Aorta (tissue), 5 donors: ENCODE measurements at places on chromosomes 6 and 20. TPM values are rescaled to one million over a fixed set of nuclear protein-coding genes. Genes with fewer than 3 reads are reported as not detected.

The PPP1R16B gene
- 0.97 TPM for polyA plus RNA-seq

The CLVS2 gene
- not detected for polyA plus RNA-seq

The CD2AP gene
- polyA plus RNA-seq = 6.8 TPM

The CAGE1 gene
- polyA plus RNA-seq = not detected

The TRIM15 gene
- polyA plus RNA-seq = 1.6 TPM

The ENPP1 gene
- 1.3 TPM for polyA plus RNA-seq

The ADGRF5 gene
- polyA plus RNA-seq = 0.50 TPM

The HDGFL1 gene
- not detected for polyA plus RNA-seq

The TINAG gene
- not detected for polyA plus RNA-seq

The OR2H2 gene
- polyA plus RNA-seq = not detected

GRCh38 chr6:45378334-45378926, 696 bp upstream of the SUPT3H start:
- DNase-seq = peak; percentile 80
- no peaks in the 10 kb centered on the region for H3K4me1 ChIP-seq
- peak overlapping the region; percentile 94 for H3K4me3 ChIP-seq
- peak overlapping the region; percentile 81 for H3K27ac ChIP-seq
- H3K36me3 ChIP-seq = no peaks in the 10 kb centered on the region

DNA sequence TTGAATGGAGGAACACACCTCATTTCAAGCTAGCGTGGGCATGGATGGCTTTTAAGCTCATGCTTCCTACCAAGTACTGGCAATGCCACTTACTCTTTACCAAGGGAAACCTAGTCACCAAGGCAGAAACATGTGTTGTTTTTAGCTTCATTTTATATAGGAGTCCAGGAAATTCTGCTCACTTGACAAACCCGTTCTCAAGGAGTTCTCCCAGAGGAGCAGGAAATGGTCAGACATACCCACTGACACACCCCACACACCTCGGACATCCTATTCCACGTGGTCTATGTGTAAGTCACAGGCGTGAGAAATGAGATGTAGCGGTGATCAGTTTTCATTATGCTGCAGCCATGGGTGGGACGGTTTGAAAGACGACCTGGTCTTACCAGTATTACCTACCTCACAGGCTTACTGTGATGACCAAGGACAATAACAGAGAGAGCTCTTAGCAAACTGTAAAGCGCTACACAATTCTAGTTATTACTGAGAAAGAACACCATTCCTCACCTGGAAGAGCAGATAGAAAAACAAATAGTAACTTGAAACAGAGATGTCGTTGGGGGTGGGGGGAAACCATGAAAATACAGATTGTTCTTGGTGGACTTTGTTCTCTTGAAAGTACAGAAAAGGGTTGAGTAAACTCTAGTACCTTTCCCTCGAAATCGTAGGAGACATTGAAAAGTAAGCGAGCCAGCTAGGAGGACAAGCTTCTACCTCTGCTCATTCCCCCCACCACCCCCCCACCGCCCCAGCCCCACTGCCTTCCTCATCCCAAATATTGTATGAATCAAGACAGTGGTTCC, 1.7 kb downstream of the CNKSR3 start:
- DNase-seq = no peak
- H3K27me3 ChIP-seq = no peaks in the 10 kb centered on the region
- no peaks in the 10 kb centered on the region for H3K4me1 ChIP-seq
- H3K27ac ChIP-seq = peak overlapping the region; percentile 73
- H3K36me3 ChIP-seq = no peaks in the 10 kb centered on the region

- no peak overlapping the region for H3K27ac ChIP-seq
- H3K4me3 ChIP-seq = no peak overlapping the region
- no peaks in the 10 kb centered on the region for H3K4me1 ChIP-seq
- H3K27me3 ChIP-seq = no peaks in the 10 kb centered on the region
- DNase-seq = no peak
These were observed 26.9 kb downstream of the FAM50B start for GRCh38 chr6:3876101-3876500.

DNA sequence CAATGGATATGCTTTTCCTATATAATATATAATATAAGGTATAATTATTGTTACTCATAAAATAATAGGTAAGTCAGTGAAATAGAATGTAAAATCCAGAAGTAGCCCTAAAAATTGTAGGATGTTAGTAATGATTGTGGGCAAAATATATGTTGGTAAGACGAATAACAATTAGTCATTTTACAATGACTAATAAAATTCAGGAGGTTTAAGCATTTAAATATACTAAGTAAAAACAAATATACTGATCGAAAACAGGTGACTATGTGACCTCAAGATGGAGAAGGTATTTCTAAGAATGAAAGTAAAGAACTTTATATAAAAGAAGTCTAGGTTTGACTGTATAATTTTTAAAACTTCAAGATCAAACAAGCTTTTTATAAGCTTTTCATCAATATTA, 28.9 kb downstream of the FUCA2 start:
- H3K27ac ChIP-seq = no peak overlapping the region
- H3K27me3 ChIP-seq = no peaks in the 10 kb centered on the region
- peaks cover 4% of the 10 kb centered on the region for H3K36me3 ChIP-seq
- H3K4me3 ChIP-seq = no peak overlapping the region
- no peaks in the 10 kb centered on the region for H3K4me1 ChIP-seq
- no peak for DNase-seq

DNA sequence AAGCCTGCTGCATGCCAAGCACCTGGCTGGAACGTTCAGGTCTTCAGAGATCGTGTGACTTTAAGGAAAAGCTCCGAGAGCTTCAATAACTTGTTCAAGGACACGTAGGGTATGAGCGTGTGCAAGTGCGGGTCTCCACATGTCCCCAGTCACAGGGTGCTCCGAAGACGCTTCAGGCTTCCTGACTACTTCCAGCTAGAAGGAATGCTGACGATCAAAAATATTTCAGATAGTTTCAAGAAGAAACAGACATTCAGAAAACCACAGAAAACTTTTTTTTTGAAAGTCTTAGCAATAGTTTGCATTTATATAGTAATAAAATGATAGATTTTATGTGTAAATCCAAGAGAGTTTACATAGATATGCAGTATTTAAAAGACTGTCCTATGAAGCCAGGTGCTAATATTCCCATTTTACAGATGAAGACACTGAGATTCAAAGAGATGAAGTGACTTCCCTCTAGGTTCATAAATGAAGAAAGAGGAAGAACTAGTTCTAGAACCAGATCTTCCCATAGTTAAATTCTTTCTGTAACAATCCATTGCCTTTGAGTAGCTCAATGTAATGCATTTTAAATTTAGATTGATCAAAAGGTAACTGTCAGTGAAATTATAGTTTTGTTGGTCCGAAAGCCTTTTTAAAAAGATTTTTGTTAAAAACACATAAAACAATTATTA, 247.6 kb downstream of the MYLK4 start:
- peaks cover 4% of the 10 kb centered on the region for H3K4me1 ChIP-seq
- H3K27me3 ChIP-seq = no peaks in the 10 kb centered on the region
- no peak overlapping the region for H3K27ac ChIP-seq
- DNase-seq = no peak
- no peak overlapping the region for H3K4me3 ChIP-seq
- H3K36me3 ChIP-seq = no peaks in the 10 kb centered on the region

- no peaks in the 10 kb centered on the region for H3K36me3 ChIP-seq
- H3K27ac ChIP-seq = peak overlapping the region; percentile 7
- H3K4me3 ChIP-seq = no peak overlapping the region
- H3K4me1 ChIP-seq = no peaks in the 10 kb centered on the region
- no peak for DNase-seq
These were observed 616.5 kb upstream of the CITED2 start for GRCh38 chr6:139990856-139991465.

- H3K4me3 ChIP-seq = no peak overlapping the region
- H3K36me3 ChIP-seq = no peaks in the 10 kb centered on the region
- H3K27ac ChIP-seq = no peak overlapping the region
- H3K27me3 ChIP-seq = no peaks in the 10 kb centered on the region
- H3K4me1 ChIP-seq = no peaks in the 10 kb centered on the region
These were observed 601.0 kb downstream of the GRIK2 start for GRCh38 chr6:101994521-101994920.

DNA sequence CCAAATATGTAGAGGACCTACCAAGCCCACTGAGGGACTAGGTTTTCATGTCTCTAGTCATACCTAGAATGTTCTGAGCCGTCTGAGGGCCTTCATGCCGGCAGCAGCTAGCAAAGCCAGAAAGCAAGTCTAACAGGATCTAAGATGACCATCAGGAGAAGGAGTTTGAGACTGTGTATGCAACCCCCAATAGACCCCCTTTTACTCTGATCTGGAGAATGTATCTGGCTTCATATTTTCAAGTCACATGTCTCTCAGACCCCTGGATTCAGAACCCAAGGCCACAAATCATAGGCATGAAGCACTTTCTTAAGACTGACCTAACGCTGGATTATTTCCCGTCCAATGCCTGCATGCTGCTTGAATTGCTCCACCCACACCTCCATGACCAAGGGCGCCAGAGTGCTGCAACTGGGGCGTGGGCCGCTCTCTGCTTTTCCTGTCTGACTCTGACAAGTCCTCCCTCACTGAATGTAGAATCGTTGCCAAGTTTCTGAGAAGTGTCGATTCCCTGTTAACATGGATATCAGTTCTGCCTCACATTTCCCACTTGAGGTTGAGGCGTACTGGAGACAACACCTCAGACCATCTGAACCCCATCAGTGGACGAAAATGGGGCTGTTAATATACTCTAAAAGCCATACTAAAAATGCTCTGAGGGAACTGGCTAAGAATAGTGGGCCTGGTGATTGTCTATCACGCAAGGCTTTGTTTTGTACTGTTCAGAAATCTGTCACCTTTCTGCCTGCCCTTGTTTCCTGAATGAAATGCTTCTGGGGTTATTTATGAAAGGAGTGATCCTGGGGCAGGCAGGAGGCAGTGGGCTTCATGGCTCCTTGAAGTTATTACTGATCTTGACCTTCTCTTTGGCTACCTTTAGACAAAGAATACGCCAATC, 23.9 kb upstream of the ASXL1 start:
- H3K4me3 ChIP-seq = no peak overlapping the region
- no peaks in the 10 kb centered on the region for H3K4me1 ChIP-seq
- H3K27me3 ChIP-seq = no peaks in the 10 kb centered on the region

- no peak for DNase-seq
- no peaks in the 10 kb centered on the region for H3K27me3 ChIP-seq
- peaks cover 5% of the 10 kb centered on the region for H3K36me3 ChIP-seq
- no peaks in the 10 kb centered on the region for H3K4me1 ChIP-seq
These were observed 6.6 kb downstream of the APOBEC2 start for GRCh38 chr6:41059556-41059955.

- no peak overlapping the region for H3K4me3 ChIP-seq
- H3K27me3 ChIP-seq = no peaks in the 10 kb centered on the region
- DNase-seq = no peak
- H3K36me3 ChIP-seq = no peaks in the 10 kb centered on the region
- H3K27ac ChIP-seq = no peak overlapping the region
- H3K4me1 ChIP-seq = no peaks in the 10 kb centered on the region
These were observed 89.5 kb downstream of the JARID2 start for GRCh38 chr6:15335385-15335784.

DNA sequence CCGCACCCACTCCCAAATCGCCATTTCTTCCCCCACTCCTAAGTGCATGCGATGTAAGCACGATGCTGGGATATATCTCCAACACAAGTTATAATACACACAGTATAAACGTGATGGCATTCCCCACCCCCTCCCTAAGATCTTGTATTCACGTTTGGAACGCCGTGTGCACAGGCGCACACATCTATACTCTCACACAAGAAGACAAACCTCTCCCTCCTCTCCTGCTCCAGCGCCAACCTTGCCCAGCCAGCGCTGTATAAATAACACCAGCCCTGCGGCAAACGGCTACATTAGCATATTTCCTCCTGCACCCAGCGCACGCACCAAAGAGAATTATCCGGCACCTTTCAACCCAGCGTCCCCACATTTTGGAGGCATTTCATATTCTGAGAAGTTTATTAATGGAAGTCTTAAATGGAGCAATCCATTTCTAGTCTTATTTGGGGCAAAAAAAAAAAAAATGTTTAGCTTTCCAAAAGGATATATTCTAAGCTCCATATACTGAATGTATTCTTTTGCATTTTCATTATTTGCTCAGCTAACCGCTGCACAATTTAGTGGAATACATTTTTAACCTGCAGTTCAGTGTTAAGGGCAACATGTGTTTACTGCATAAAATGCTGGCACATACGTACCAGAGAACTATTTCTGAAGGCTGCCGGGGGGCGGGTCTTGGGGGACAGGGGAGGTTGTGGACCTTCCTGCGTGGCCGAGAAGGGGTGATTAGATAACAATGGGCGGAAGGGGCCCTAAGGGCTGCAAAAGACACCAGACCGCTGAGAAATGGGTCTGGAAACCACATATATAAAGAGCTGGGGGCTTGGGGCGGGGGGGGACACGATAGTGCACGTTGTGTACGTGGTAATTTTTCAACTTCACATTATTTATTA, 1.1 kb upstream of the SLC22A23 start:
- H3K27me3 ChIP-seq = no peaks in the 10 kb centered on the region
- no peak overlapping the region for H3K27ac ChIP-seq
- no peaks in the 10 kb centered on the region for H3K4me1 ChIP-seq
- DNase-seq = no peak
- no peaks in the 10 kb centered on the region for H3K36me3 ChIP-seq

- H3K4me1 ChIP-seq = peaks cover 4% of the 10 kb centered on the region
- H3K4me3 ChIP-seq = no peak overlapping the region
- no peak for DNase-seq
- no peaks in the 10 kb centered on the region for H3K36me3 ChIP-seq
- no peaks in the 10 kb centered on the region for H3K27me3 ChIP-seq
These were observed 10.5 kb upstream of the C20orf144 start for GRCh38 chr20:33651562-33652048.

DNA sequence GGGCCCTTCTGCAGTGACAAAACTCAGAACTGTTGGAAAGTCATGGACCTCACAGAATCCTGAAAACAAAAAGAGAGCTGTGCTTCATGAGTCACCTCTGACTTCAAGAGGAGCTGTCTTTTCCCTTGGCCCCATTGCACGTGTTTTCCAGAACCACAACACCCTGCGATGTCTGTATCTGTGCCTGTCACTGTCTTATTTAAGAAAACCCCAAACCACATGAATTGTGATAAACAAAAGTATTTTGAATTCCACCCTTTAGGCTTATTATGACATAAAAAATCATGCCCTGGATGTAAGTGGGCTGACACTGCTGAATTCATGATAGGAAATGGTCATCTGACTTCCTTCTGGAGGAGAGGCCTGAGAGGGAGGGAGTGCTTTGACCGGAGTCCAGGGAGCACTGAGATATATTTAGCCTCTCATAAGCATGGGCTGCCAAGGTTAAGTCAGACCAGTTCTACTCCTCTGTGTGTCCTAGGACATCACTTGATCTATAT, 96.4 kb upstream of the DUSP22 start:
- no peaks in the 10 kb centered on the region for H3K27me3 ChIP-seq
- no peaks in the 10 kb centered on the region for H3K36me3 ChIP-seq
- H3K4me1 ChIP-seq = no peaks in the 10 kb centered on the region
- no peak overlapping the region for H3K27ac ChIP-seq
- peak; percentile 62 for DNase-seq

GRCh38 chr6:86943819-86944407, 6.6 kb downstream of the HTR1E start:
- no peak for DNase-seq
- H3K27ac ChIP-seq = no peak overlapping the region
- H3K27me3 ChIP-seq = no peaks in the 10 kb centered on the region
- no peaks in the 10 kb centered on the region for H3K36me3 ChIP-seq
- no peak overlapping the region for H3K4me3 ChIP-seq
- H3K4me1 ChIP-seq = no peaks in the 10 kb centered on the region
